ENCODE measurements at places on chromosomes 2 and 18.

DNA sequence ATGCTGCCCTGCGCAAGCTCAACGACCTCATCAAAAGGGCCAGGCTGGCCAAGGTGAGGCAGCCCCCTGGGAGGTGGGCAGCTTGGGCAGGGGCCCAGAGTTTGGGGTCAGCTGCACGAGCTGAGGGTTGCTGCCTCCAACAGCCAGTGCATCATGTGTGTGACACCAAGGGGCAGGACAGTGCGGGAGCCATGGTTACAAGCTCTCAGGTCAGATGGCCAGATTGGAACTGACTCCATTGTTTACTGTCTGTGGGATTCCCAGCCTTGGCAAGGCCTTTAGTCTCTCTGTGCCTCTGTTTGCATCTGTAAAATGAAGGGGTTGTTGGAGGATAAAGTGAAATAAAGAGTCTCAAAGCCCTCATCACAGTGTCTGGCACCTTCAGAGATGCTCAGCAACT, 26.9 kb downstream of the EHD3 start:
- no peak for DNase-seq

- no peak for DNase-seq
Observed at GRCh38 chr2:70596293-70596692, 42.7 kb upstream of the TGFA start.

DNA sequence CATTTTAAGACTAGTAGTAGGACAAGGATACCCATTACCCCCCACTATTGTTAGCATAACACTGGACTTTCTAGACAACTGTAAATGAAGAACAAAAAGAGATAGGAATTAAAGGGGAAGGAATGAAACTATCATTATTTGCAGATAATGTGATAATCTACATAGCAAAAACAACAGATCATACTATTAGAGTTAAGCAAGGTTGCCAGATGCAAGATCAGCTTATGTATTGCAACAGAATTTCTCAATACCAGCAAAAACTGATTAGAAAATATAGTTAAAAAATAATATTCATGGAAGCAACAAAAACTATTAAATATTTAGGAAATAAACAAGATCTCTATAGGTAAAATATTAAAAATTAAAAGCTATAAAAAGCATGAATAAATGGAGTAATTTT, 194.4 kb upstream of the SPRED2 start:
- DNase-seq = no peak

GRCh38 chr2:149656996-149657395, 69.4 kb upstream of the MMADHC start:
- no peak for DNase-seq

DNA sequence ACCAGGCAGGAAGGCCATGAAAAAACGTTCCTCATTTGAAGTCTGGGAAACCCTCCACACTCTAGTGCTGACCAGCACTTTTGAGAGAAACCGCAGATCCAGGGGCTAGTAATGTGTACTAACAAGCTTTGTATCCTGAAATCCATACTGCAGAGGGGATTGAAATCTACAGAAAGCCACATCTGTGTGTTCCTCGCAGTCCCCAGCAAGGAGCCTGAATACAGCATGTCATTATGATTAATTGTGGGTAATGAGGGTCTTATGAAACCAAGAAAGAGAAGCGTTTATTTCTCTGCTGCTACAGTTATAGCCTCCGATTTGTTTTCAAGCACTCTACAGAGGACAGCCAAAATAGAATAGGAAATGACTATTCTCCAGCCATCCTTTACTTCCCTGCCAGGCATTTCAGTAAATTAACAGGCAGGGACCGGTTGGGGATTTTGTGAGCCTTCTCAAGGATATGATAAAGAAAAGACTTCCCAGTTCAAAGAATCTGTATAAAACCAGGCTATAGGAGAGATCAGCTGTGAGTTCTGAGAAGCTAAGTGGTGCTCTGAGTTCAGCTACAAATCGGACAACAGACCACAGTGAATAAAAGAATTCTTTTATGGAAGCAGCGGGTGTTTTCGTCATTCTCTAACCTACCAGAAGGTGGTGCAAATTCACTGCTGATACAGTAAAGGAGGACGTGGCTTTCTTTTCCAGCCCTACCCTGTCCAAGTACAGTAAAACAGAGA, 133.4 kb downstream of the INSIG2 start:
- peak; percentile 46 for DNase-seq

DNA sequence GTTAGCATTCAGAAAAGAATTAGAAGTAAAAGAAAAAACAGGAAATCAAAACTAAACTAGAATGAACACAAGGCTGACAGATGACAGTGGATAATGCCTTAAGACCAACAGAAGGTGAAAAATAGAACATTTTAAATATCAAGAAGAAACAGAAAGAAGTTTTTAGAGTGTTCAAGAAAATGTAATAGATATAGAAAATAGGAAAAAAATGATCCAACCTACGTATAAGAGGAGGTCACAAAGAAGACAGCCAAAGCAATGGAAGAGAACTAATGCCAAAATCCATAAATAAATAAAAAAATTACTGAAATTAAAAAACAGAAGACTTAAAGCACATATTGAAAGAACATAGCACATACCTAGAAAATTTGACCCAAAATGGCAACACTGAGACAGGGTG, 42.5 kb upstream of the EN1 start:
- DNase-seq = no peak

DNA sequence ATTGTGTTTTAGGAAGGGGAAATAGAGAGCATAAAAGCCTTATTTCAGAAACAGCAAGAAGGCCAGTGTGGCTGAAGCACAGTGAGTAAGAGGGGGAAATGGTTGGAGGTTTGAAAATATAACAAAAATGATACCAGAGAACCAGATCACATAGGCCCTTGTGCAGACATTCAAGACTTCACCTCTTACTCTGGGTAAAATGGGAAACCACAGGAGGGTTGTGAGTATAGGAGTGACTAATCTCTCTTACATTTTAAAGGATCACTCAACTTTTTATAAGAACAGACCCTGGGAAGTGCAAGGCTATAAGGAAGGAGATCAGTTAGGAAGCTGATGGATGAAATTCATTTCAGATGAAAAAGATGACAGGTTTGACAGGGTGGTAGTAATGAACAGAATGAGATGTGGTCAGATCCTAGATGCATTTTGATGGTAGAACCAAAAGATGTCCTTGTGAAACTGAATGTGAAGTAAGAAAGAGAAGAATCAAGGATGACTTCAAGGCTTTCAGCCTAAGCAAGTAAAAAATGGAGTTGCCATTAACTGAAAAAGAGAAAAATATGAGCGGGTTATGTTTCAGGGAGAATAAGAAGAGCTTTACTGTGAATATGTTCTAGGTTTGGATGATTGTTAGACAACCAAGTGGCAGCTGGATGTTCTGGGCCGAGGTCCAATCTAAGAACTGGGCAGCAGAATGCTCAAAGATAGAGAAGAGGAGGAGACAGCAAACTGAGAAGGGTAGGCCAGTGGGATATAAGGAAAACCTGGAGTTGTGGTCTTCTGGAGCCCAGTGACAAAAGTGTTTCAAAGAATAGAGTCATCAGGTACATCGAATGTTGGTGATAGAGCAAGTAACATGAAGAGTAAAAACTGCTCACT, 65.1 kb downstream of the USP40 start:
- DNase-seq = no peak
